ENCODE measurements at places on chromosomes 7 and 10. TPM values are rescaled to one million over a fixed set of nuclear protein-coding genes. Genes with fewer than 3 reads are reported as not detected.
A peak's percentile ranks its signal among the peaks of the same experiment; 100 is the strongest.

The GPR26 gene
- total RNA-seq, result not detected

The SPDYE5 gene
- not detected for total RNA-seq

DNA sequence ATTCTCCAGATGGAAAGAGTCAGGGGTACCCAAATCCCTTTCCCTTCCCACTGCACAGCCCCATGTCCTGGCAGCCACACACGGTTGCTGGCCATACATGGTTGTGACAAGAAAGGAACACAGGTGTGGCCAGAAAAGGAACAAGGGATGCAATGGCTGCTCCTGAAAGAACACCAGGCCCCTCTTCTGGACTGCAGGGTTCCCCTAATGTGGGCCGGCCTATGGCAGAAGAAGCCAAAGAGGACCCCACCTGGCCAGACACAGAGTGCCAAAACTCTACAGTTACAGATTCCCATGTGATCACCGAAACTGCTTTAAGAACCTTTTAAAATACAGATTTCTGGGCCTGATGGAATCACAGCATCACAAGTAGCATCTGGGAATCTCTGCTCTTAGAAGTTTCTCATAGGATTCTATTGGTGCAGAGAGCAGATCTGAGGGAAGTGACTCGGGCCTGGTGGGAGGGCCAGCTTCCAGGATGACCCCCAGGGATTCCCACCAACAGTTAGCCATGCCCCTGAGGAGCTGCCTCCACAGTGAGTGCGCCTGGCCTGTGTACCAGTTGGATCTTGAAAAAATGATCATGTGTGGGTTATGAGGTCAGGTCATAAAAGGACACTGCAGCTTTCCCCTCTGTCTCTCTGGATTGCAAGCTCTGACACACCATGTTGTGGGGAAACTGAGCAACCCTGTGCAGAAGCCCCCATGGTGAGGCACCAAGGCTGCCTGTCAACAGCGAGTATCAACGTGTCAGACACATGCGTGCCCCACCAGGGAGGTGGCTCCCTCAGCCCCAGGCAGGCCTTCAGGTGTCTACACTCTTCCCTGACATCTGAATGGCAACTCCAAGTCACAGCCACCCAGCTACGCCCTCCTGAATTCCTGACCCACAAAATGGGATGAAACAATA, 89.6 kb upstream of the LANCL2 start:
- no peak for DNase-seq

DNA sequence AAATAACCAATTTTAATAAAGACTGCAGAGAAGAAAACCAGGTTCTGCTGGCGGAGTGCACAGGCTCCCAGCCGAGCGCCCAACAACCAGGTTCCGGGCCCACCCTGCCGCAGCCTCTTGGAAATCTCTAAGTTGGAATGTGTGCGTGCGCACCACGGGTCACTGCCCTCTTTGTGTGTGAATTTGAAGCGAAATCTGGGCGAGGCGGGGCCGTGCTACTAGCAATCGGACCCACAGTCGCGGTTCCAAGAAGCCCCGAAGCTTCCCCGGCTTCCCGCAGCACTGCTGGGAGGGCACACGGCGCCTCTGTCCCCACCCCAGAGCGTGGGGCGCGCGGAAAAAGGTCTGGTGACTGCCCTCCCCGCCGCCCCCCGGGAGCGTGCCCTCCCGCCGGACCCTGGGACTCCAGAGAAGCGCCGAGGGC, 666 bp upstream of the MAP3K8 start:
- DNase-seq, result peak; percentile 71

The NME8 gene
- not detected for total RNA-seq

The PDE6C gene
- total RNA-seq, result not detected

The ATOH7 gene
- not detected for total RNA-seq

DNA sequence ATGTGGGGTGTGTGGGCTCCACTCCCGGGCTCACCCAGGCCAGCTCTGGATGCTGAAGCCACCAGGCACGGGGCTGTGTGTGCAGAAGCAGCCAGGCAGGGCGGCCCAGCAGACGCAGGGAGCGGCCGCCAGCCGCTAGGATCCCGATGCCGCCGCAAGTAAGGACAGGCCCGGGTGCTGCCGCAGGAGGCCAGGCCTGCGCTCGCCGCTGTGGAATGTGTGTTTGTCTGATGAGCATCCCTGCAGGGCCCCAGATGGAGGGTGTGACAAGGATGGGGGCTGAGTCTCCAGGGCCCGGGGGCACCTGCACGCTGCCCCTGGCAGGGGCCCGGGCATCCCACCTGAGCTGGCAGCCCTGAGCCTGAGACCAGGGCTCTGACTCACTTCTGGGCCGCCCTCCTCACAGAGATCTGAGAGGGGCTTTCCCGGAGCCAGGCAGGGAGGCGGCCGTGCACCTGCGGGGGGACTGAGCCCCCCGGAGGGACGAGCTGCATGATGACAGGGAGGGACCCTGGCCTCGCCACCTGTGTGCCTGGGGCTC, 101.5 kb downstream of the FOXL3 start:
- DNase-seq, result peak; percentile 36
